ENCODE measurements at places on chromosomes 1 and 21.
A peak's percentile ranks its signal among the peaks of the same experiment; 100 is the strongest.

DNA sequence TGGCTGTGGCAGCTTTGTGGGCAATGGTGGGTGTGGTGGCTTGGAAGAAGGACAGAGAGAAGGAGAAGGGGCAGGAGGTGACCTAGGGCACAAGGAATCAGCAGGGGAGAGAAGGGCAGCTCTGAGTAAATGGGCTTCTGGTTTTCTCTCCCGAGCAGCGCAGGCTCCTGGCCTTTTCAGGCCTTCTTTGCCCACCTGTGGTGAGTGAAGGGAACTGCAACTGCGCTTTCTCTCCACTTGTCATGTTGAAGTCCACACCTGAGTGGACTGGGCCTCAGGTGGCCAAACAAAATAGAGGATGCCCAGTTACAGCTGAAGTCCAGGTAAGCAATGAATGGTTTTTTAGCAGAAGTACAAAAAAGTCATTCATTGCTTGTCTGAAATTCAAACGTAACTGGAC is 29.4 kb upstream of the KCNA10 start:
- no peak for DNase-seq

- no peak for DNase-seq
These were observed 610.7 kb upstream of the ADGRL2 start for GRCh38 chr1:81190003-81190402.

DNA sequence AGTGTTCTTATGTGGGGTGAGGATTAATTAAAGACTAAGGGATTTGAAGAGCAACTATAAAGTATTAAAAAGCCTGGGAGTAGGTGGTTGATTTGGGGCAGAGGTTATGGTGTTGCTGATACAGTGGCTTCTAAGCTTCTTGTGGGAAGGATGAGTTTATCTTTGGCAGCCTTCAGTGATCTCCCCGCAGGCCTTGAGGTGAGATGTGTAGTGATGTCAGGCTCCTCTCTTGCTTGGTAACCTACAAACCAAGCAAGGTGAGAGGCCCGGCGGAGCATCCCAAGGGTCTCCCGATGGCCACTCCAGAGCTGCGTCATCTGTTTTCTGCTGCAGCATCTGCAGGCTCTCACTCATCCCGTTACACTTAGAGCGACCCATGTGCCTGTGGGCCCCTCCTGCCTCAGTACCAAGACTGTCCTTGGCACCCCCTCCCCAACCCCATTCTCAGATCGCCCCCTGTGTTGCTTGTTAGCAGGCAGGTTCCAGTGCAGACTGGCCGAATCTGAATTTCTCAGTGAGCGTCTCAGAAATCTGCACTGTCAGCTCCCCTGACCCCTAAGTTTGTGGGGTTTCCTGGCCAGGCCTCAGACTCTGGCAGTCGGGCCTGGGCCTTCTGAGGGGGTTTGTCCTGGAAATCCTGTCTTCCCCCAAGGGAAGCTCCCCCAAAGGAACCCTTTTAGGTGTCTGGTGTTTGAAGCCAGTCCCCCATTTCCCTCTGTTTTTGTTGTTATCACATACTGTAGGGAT is 77.9 kb downstream of the GALNT2 start:
- no peak for DNase-seq

- peak; percentile 35 for DNase-seq
These were observed 3.1 kb downstream of the BACE2 start for GRCh38 chr21:41170859-41171609.

- DNase-seq: no peak
These were observed 65.7 kb downstream of the DTL start for GRCh38 chr1:212101251-212101650.

DNA sequence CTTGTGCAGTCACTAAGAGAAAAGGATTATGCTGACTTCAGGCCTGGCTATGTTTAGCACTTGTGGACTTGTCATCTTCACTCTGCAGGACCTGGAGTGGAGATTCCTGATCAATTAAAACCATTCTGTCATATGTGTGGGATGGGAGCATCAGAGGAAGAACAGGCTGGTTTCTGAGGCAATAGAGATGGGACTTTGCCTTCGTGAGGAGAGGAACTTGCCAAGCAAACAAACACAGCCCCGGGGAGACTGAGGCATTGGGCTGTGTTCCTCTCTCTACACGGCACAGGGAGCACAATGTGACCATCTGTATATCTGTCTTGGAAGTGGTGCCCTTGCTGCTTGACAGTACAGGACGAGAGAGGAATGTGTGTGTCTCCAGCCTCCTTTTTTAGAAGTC is 23.1 kb downstream of the VASH2 start:
- DNase-seq: no peak

DNA sequence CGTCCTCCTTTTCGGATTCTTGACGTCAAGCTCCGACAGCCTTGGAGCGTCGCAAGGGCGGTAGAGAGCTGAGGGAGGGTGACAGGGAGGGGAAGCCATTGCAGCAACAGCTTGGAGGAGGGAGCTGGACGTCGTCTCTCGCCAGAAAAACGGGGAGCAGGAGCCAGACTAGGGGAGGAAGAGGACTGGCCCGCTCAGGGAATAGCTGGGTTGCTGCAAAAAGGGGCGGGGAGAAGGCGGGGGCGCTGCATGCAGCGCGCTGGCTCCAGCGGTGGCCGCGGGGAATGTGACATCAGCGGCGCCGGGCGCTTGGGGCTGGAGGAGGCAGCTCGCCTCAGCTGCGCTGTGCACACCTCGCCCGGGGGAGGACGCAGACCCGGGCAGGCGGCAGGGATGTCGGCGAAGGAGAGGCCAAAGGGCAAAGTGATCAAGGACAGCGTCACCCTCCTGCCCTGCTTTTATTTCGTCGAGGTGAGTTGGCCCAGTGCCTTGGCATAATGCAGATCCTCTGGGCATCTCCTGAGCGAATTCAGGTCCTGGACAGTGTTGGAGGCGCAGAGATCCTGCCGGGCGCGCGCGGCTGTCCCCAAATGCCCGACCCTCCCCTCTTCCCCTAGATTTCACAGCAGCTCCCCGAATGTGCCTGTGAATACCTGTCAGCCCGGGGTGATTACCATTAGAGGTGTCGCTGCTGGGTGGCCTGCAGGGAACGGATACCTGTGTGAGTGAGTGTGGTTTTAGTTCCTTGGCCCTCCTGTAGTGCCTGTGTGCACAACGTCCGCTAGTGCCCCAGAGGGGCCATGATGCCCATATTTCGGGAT is at the start of gene PLPPR4:
PLPPR4 (plus strand) TSS at position 292 of the 821 bp plus-strand sequence; CDS start at position 394, 102 bp downstream.
- peak; percentile 63 for DNase-seq

- no peak for DNase-seq
These were observed 233.4 kb downstream of the TM2D1 start for GRCh38 chr1:61491497-61491896.

- DNase-seq: no peak
These were observed 11.8 kb upstream of the SFN start for GRCh38 chr1:26851106-26851684.

DNA sequence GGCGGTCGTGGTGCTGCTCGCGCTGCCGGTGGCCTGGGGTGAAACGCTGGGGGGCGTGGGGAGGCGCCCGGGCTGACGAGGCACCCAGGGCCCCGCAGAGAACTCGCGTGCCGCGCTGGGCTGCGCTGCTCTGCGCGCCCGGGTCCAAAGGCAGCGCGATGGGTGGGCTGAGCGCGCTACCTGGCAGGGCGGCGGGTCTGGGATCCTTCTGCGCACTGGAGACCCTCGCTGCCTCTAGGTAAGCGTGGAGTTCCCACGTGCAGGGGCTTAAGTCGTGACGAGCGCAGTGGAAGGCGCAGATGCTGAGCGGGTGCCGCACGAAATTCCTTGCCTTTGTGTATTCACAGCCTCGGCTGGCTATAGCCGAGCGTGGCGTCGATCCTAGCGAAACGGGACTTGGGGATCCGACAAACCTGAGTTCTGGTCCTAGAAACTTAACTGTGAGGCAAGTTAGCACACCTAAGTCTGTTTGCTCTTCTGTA is 24.6 kb downstream of the CR1L start:
- no peak for DNase-seq

DNA sequence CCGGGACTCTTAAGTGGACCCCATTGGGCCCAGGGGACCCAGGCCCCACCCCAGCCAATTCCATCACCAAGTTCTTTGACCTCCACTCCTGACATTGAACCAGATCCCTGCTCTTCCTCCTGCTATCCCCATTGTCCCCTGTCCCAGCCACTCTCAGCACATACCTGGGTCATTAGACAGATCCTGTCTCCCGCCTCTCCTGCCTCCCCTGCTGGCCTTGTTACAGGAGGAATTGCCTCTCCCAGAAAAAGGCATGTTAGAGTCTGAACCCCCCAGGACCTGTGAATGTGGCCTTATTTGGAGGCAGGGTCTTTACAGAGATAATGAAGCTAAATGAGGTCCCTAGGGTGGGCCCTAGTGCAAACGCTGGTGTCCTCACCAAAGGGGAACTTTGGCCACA is 301.9 kb downstream of the NPHP4 start:
- no peak for DNase-seq

- DNase-seq: peak; percentile 43
These were observed 720.7 kb upstream of the CXADR start for GRCh38 chr21:16792101-16792500.

DNA sequence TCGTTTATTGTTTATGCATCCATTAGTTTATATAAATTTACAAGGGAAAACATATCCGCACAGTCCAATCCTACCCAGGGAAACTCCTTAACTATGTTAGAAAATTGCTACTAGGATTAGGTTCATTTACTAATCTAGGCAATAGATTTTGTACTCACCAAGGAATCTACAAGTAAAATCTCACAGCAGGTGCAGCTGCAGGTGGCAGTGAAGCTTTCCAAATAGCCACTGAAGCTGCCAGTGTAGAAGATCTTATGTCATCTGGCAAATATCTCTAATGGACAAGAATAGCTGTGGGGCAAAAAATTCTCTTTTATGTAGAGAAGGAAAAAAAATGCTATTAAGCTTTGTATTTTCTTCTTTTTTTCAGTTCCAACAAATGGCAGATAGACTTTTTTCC is 963.4 kb upstream of the ADGRL4 start:
- DNase-seq: no peak

DNA sequence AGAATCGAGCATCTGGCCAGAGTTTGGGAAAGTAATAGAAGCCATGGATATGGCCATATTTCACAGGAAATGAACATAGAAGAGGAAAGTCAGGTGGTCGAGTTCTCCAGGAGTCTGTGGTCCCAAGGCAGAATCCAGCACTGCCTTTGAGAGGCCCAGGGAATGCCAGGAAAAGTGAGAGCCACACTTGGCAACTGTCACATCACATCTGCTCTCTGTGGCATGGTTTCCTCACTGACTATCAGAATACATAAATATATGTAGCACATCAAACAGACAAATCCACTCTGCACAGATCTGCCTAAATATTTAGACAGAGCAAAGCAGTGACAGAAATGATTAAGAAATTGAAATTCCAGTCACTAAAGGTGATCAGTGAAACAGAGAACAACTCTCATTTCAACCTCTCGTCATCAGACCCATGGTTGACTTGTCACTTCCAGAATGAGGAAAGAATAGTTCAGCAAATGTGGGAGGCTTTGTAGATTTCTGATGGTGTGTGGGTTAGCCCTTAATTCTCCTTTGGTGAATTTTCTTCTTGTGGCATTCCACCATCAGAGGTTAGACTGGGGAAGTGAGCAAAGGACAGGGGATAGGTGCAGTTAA is 58.8 kb upstream of the MAN1A2 start:
- DNase-seq: no peak

DNA sequence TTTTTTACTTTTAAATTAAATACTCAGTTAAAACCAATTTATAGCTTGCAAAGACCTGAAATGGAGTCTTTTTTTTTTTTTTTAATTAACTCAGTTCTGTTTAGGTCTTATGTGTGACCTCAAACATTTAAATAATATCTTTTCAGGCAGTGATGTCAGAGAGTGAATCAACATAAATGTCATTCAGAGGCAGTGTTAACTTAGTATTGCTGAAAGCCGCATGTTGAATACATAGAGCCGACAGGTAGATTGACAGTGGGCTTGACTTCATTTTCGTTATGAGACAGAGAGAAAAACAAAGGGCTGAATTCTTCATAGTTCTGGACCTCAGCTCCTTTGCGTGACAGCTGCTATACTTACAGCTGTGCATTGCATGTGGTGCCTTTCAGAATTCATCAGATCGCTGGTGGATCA is 51.5 kb downstream of the PRDM2 start:
- DNase-seq: no peak

DNA sequence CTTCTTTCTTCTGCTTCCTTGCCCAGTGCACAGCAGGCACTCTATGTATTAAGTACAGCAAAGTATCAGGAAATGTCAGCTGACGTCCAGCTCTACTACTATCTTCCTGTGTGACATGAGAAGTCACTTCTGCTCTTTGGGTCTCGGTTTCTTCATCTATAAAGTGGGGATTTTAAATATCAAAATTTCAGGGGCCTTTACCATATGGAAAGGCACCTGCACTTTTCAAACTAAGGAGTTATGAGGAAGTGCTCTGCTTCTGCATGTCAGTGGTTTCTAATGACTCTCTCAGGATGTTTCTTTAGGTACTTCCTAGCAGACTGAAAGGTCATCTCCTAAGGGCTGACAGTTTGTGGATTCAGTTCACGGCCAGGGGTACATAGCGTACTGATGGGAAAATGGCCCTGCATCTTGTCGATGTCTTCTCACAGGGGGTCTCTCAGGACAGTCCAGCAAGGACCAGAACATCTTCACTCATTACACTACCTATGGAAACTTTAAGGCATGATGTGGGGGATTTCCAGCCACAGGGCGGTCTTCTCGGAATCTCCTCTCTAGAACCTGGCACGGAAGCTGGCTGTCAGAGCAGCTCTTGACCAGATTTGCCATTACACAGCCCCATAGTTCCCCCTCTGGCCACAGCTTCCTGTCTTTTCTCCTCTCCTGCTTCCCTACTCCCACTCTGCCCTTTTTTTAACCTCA is 42.0 kb upstream of the MTF1 start:
- DNase-seq: no peak

DNA sequence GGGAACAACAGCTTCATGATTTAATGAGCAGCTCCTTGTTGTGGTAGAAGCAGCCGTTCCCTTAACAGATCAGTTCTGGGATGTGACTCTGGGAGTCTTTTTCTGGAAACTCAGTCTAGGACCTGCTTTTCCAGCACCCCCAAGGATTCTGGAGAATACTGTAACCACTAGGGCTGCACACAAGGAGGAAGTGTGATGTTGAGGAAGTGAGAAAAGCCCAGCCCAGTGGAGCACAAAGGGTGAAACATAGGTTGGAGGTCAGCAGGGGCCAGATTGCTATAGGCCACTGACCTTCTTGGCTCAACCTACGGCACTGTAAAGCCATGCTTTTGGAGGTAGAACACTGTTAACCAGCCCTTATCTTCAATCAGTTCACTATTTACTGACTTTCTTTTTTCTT is 10.1 kb upstream of the PLA2G5 start:
- DNase-seq: no peak

- no peak for DNase-seq
These were observed 57.5 kb downstream of the KIAA0319L start for GRCh38 chr1:35499652-35500176.

GRCh38 chr1:30525971-30526651 is 197.3 kb downstream of the MATN1 start:
- no peak for DNase-seq

DNA sequence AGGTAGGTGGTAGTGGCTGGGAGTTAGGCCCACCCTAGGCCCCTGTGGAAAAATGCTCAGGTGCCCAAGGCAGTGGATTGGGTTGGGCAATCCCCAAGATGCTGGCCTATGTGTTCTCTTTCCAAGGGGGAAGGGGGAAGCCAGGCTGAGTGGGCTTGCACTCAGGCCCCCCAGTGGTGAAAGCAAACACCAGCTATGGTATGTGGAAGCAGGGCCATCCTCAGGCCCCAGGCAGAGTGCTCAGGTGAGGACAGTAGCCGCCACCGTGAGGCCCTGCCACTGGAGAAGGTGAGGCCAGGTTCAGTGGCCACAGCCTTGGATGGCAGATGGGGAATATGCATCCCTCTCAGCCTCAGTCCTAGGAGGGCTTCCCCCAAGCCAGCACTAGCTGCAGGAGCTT is 11.8 kb downstream of the LY9 start:
- no peak for DNase-seq

Data from Ammon's horn (tissue), 1 donor.